ENCODE measurements at places on chromosomes 1 and 21.
A peak's percentile ranks its signal among the peaks of the same experiment; 100 is the strongest.

DNA sequence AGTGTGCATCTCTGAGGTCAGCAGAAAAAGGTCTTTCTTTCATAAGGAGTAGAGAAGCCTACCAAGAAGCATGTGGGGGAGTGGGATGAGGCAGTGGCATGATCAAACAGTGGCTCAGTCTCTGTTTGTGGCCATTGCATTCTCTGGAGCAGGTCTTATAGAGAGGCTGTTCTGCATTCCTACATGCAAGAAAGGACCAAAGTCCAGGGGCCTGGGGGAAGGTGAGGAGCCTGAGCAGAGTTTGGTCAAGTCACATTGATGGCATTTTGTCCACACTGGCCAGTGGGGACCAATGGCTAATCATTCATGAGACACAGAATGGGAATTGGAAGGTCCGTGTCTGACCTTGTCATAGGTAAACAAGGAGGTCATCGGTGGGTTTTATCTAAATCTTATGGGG, 25.4 kb downstream of the MAP10 start:
- DNase-seq: no peak

- DNase-seq: no peak
Measured at GRCh38 chr1:48773133-48773532, 3.6 kb downstream of the BEND5 start.

- no peak for DNase-seq
Measured at GRCh38 chr21:32131164-32131563, 147.7 kb downstream of the MIS18A start.

GRCh38 chr1:61626816-61627215, 98.1 kb downstream of the TM2D1 start:
- no peak for DNase-seq

- DNase-seq: no peak
Measured at GRCh38 chr1:247273013-247273412, 17.1 kb downstream of the VN1R5 start.

GRCh38 chr1:205043866-205044265, 854 bp downstream of the CNTN2 start:
- DNase-seq: no peak

GRCh38 chr1:12618965-12619791, 1.2 kb upstream of the DHRS3 start:
- peak; percentile 50 for DNase-seq

DNA sequence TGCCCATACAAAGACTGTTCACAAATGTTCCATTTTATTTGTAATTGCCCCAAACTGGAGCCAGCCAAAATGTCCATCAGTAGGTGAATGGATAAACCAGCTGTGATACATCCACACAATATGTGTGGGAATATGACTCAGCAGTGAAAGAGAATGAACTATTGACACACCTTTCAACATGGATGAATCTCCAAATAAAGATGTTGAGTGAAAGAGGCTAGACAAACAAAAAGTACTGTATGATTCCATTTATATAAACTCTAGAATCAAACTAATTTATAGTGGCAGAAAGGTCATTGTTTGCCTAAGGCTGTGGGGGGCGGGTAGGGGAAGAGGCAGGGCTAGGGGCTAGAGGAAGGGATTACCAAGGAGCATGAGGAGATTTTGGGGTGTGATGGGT, 4.5 kb downstream of the DHCR24 start:
- no peak for DNase-seq

- DNase-seq: no peak
Measured at GRCh38 chr1:66563094-66563800, 29.3 kb downstream of the SGIP1 start.

DNA sequence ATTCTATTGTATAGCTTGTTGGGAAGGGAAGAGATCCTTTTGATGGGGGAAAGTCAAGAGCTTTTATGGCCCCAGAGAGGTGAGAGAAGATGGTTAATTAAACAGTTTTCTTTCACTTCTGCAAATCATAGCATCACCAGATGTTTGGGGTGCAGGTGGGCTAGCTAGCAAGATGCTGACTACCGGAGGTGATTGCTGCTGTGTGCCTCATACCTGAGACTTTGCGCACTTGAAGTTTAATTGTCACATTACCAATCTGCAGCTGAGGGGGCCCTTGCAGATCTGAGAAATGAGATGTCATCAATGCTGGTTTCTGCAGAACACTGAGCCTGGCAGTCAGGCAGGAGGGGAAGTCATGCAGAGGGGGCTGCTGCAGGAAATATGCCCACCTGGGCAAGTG, 73.9 kb downstream of the SNRPE start:
- DNase-seq: no peak

DNA sequence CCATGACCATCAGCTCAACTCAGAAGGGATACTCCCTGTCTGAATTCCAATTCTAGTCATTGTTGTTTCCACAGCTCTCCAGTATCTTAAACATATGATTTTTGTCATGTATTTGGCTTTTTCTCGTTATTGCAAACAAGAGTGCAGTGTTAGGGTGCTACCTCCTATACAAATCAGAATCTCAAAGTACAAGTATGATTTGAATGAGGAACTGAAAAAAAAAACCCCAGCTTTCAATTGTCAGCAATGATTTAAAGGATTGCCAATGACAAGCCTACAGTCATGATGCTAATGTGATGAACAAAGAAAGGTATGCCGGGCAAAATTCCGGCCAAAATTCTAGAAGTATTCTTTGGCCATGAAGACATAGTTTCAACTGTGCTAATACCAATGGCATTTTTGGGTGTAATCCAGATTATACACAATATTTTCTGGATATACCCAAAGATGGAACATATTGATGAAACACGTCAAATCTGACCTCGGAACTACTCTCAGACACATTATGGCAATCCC, 14.9 kb downstream of the TMEM35B start:
- no peak for DNase-seq

GRCh38 chr1:8473121-8473875, 155.4 kb downstream of the SLC45A1 start:
- DNase-seq: no peak

- no peak for DNase-seq
Measured at GRCh38 chr1:64392109-64392508, 77.8 kb upstream of the CACHD1 start.

- DNase-seq: no peak
Measured at GRCh38 chr1:998745-998994, 1.2 kb downstream of the HES4 start.

GRCh38 chr1:32920833-32921232, 19.6 kb upstream of the TMEM54 start:
- no peak for DNase-seq

DNA sequence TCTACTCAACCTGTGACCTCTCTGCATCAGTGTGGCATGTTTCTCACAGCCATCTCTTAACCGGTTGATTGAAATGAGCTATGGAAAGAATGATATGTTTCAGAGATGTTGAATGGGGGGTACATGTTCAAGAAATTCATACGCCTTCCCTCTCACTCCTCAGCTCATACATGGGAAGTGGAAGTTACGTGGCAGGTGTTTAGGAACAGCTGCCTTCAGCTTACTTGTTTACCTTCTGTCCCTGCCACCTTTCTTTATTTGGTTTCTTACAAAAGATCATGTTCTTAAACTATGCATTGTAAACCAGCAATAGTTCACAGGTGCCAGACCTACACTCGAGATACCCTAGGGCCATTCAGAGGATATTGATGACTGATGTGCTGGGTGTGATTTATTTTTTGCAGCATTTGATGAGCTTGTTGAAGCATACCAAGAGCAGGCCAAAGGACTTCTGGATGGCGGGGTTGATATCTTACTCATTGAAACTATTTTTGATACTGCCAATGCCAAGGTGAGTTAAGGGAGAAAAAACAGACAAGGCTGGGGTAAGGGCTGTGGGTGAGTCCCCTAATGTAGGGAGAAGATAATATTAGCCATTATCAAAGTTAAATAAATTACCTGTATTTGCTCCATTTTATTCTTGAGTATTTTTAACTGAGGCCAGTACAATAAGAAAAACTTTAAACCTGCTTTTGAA, 17.4 kb downstream of the MTR start:
- DNase-seq: no peak

- no peak for DNase-seq
Measured at GRCh38 chr21:38455403-38455802, 42.9 kb downstream of the ERG start.

- DNase-seq: no peak
Measured at GRCh38 chr1:14487671-14488070, 110.8 kb upstream of the KAZN start.

DNA sequence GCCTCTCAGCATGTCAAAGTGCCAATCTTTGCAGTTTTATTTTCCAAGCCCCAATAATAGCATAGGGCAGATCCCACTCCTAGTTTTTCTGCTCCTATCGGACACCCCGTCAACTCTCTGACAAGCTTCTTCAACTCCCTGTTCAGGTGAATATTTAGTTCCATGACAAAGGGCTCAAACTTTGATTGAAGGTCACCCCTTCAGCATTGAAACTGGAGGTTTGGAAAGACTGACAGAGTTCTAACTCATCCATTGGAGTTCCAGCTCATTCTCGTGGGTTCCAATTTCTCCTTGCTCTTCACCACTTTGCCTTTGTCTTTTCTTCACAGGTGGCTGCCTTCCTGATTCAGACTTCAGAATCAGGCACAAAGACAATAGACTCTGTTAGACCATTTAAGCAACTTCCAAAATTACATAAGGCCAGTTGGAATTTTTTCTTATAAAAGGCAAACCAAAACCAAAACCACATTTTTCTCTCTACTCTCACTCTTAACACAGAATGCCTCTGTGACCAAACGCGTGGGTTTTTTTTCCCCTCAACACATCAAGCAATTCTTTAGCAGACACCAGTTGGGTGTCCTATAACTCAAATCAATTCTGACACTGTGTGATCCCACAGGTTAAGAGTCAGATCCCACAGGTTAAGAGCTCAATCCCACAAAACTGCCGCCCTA, 169.3 kb upstream of the USP25 start:
- DNase-seq: no peak

- no peak for DNase-seq
Measured at GRCh38 chr21:14541841-14542490, 4.1 kb downstream of the SAMSN1 start.

- no peak for DNase-seq
Measured at GRCh38 chr1:35544976-35545375, 12.2 kb downstream of the KIAA0319L start.

DNA sequence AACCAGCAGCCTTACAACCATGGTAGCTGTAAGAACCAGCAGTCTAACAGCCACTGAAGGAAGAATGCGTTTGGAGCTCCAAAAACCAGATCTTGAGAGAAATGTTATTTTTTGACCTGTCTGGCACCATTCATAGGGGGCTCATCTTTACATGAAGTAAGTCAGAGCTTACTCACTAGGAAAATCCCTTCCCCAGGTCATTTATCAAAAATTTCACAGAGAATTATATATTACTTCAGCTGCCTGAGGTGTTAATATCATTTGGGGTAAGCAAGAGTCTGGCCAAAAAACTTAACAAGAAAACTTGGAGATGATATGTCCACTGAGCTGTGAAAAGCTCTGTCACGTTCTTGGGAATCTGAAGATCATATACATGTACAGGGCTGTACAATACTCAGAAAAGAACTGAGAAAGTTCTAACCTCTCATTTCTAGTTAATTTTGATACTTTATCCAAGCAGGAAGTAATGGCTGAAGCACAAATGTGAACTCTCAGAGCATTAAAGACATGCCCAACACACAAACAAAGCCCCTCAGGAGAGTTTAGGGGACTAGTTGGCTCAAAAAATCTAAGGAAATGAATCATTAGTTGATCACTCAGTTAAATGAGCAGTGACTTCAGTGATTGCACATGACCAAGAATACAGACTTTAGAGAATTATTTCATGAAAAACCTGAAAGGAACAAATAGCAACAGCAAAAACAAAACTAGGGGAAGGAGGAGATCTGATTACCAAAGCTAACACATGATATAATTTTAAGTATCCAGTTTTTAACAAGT, 681.1 kb downstream of the LTN1 start:
- no peak for DNase-seq

- DNase-seq: no peak
Measured at GRCh38 chr1:223500560-223501425, 107.6 kb downstream of the CCDC185 start.

DNA sequence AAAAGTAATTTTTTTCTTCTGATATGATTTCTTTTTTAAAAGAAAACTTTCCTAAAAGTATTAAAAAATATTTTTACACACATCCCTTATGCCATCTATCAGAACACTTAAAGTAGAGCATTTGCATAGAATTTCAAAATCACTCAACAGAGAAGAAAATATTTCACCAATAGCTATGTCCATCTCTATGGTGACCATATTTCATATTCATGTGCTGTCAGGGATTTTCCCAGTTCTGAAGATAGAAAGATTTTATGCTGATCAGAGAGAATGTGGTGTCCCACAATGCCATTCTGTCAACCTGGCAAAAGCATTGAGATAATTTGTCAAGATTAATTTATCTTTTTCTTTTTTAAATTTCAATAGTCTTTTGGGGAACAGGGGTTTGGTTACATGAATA, 87.0 kb downstream of the C4BPA start:
- DNase-seq: no peak

GRCh38 chr1:95186149-95186548, 47.9 kb upstream of the RWDD3 start:
- DNase-seq: no peak

GRCh38 chr1:21875621-21876063, 61.5 kb downstream of the HSPG2 start:
- DNase-seq: no peak

DNA sequence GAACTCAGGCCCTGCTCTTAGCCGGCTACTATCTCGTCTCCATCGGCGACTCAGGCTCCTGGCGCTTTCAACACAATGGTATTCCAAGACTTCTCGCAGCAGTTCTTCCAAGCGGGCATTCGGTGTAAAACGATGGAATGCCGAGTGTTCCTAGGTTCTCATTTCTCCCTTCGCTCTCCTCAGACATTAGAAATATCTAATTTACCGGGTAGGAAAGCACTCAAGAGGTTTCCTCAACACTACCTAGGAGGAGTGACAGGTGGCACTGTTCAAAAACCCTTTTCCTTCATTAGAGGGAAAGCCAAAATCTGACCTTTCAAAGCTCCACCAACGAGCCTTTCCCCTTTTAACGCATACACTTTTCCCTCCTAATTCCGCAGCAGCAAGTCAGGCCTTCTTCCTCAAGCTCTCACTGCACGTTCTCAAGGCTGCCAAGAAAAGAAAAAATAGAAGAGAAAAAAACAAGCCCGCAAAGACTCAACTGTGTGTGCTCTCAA, 601 bp downstream of the UBE2G2 start:
- no peak for DNase-seq
